Lung (tissue), 17 donors: ENCODE measurements at places on chromosomes 3 and 15.

DNA sequence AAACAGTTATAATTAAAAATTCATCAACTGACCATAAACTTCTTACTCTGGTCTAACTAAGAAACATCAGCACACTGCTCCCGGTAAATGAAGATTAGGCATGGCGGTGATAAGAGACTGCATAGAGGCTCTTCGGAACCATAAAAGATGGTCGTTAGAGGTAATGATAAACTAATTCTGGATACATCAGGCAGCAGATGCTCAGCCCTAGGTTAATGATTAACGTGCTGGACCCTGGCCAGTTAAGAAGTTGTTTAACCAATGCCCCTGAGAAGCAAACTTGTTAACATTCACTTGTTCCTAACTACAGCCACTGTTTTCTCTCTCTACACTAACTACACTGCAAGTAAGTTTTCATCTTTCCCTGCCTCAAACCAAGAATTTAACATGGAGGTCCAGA, 111.5 kb downstream of the PDZRN3 start:
- no peak for DNase-seq

- no peak for DNase-seq
Measured at GRCh38 chr3:170623524-170623923, 37.6 kb upstream of the SLC7A14 start.

DNA sequence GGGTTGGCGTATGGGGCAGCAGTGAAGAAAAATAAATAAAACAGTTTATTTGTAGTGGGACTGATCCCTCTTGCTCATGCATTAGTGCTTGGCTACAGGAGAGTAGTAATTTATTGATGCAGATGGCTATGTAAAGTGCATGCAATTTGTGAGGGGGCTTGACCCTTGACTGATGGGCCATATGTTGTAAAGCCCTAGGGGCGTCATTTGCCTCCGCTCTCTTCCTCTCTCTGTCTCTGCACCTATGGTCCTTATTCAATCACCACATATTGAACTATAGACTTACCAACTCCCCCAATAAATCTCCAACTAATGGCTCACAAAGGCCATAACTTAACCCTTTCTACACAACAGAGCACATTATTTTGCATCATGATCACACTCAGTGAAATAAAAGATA, 227.7 kb downstream of the ROBO2 start:
- DNase-seq: no peak

- no peak for DNase-seq
Measured at GRCh38 chr15:93296759-93297500, 207.9 kb upstream of the RGMA start.

DNA sequence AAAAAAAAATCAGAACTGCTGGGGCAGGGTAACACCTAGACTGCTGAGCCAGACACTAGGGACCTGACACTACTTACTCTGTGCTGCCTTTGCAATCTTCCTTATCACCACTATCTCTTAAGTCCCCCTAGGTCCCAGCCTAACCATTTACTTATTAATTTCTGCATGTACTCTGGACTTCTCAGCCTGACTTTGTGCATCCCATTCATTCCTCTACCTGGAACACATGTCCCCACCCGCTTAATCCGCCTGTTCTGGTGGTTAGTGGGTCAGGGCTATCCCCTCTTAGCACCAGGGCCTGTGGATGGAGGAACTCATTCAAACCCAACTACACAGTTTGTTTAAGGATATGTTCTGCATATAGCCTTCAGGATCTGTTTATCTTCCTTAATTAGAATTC, 5.0 kb upstream of the CACNA1D start:
- no peak for DNase-seq

GRCh38 chr3:29353807-29354206, 72.9 kb downstream of the RBMS3 start:
- DNase-seq: peak; percentile 30

GRCh38 chr3:148459931-148460513, 237.7 kb upstream of the AGTR1 start:
- DNase-seq: no peak

DNA sequence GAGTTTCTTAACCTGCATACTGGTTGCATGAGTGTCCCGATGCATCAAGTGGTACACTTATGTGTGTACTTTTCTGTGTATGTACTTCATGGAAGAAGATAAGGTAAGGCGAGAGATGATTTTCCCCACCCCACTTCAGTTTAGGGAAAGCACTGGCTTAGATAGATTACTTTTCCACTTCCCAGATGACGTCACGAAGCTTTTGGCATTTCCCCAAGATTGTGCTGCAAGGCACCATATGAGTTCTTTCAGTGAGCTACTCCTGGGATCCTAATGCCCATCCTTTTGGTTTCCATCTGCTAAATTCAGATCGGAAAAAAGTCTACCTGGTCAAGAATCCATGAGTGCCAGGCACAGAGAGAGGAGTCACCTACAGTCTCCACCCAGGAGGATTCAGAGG, 4.5 kb downstream of the IL17RB start:
- DNase-seq: peak; percentile 72

DNA sequence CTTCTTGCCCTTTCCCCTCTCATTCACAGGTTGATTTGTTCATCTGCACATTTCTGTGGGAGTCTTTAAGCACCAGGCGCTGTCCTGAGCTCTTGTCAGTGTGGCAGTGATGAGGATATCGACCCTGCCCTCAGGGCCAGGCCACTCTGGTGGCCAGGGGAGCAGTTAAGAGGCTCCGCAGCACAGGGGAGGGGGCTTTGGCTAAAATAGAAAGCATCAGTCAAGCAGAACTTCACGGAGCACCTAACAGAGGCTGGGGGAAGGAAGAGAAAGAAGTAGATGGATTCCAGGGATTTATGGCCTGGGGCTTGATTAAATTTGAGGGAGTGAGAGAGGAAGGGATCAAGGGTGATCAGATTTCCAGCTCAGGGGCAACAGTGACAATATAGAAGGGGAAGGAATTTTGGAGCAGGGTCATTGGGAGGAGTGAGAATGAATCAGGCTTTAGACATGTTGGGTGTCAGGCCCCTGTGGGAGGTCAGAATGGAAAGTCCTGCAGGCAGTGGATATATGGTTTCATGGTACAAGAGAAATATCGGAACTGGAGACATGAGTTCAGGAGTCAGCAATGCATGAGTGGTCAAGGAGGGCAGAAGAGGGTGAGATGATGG, 73.0 kb upstream of the GLCE start:
- no peak for DNase-seq

DNA sequence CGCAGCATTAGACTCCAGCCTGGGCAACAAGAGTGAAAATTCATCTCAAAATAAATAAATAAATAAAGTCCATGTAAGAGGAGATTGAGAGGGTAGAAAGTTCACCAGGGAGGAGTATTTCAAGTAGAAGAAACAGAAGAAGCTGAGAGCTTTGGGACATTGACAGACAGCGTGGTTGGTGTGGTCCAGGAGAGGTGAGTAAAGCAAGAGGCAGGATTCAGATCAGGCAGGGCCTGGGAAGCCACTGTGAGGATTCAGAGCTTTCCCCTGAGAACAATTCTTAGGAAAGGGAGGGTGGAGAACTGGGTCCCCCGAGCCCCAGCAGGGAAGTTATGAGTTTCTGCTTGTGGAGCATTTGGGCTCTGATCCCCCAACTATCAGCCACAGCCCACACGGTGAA, 54.2 kb upstream of the AMOTL2 start:
- no peak for DNase-seq

DNA sequence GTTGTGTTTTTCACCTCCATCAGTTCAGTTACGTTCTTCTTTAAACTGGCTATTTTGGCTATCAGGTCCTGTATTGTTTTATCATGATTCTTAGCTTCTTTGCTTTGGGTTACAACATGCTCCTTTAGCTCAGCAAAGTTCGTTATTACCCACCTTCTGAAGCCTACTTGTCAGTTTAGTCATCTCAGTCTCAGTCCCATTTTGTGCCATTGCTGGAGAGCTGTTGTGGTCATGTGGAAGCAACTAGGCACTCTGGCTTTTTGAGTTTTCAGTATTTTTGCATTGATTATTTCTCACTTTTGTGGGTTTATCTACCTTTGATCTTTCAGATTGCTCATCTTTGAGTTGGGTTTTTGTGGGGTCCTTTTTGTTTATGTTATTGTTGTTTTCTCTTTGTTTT, 151.3 kb downstream of the CFAP20DC start:
- no peak for DNase-seq

DNA sequence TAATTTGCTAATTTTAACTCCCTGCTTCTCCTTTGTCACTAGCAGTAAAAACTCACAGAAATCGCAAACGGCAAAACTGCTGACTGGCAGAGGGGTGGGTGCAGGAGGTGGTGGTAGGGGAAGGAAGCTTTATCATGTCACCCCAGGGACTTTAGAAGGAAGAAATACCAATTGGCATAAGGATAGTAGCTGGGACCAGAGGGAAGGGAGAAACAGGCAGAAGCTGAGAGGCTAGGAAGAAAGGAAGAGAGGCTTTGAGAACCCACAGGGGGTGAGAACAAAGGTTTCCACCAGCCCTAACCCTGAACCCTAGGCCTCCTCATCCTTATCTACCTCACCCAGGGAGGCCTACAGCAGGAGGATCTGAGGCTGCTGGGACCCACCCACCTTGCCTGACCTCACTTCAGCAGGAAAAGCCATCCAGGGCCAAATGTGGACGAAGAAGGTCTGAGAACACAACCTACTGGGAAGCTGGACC, 10.7 kb downstream of the ITGB5 start:
- no peak for DNase-seq

DNA sequence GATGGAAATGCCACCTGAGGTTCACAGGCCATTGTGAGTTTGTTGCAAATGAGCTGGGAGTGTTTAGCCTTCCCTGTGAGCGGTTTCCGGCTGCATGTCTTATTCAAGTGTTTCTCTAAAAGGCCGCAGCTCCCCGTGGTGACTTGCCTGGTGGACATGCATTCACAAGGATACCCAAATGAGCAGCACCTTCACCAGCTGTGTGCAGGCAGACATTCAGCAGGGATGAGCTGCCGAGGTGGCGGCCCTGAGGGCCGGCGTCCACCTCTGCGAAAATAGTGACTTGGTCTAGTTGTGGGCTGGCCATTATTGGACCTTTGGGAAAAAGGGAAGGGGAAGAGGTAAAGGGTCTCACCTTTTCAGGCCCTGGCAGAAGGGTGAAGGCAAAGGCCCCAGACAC, 23.4 kb downstream of the SPSB4 start:
- DNase-seq: no peak

DNA sequence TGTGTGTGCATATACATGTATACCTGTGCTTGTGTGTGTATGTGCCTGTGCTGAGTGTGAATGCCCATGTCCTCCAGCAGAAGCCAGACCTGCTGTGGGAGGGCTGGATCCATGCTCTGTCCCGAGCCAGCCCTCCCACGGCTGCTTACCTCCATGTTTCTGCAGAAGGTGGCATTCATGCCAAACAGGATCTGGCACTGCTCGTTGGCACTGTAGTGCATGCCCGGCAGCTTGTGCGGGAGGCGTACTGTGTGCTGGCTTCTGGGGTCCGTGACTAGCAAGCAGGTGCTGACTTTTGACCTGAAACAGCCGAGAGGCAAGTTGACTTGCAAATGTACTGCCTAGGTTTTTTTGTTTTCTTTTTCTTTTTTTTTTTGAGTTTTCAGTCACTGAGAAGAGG, 189.3 kb downstream of the ADAMTS17 start:
- no peak for DNase-seq

DNA sequence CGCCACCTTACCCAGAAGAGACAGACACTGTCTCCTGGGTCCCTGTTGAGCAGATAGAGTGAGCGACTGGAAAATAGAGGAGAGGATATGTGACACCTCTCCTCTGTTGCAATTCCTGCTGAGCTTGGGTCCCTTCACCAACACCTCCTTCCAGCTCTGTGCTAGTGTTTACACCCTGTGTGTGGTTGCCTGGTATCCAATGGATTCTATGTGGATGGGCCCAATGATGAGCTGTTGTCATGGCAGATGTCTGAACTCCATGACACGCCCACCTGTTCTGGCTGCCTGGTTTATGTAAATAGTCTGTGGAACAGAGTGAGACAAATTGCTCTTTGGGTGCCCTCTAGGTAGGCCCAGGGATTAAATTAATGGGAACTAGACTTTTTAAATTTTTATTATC, 23.7 kb downstream of the RBM5 start:
- DNase-seq: no peak

DNA sequence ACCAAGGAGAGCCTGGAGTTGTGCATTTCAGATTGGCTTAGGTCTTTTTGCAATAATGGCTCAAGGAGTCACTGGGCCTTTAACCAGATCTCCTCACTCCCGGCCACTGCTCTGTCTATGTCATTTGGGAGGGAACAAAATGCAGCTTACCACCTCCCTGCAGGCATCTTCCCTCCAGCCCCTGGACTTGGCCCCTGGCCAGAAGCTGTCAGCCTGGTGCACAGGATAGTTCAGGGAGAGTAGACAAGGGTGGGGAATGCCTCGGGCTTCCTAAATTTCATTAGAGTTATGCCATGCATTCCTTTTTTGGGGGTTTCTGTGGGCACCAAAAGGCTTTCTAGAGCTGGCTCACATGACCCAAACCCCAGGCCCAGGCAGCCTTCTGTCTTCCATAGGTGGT, 70.2 kb upstream of the HRH1 start:
- no peak for DNase-seq

DNA sequence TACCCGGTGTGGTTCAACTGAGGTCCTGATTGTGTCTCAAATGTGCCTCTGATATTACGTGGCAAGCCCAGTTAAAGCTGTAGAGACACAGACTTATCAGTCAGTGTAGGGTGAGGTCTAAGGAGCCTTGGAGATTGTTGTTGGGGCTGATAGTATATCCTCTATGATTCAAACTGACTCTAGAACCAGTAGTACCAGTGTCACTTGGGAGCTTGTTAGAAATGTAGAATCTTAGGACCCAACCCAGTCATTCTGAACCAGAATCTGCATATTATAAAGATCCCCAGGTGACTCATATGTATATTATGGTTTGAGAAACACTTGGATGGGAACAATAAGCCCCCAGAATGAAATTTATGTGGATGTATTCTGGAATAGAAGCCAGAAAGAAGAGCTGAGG, 83.5 kb downstream of the PIK3R4 start:
- DNase-seq: no peak

GRCh38 chr3:136835813-136836510, 17.0 kb downstream of the SLC35G2 start:
- DNase-seq: no peak

- DNase-seq: no peak
Measured at GRCh38 chr3:169822983-169823382, 10.3 kb upstream of the LRRC34 start.

DNA sequence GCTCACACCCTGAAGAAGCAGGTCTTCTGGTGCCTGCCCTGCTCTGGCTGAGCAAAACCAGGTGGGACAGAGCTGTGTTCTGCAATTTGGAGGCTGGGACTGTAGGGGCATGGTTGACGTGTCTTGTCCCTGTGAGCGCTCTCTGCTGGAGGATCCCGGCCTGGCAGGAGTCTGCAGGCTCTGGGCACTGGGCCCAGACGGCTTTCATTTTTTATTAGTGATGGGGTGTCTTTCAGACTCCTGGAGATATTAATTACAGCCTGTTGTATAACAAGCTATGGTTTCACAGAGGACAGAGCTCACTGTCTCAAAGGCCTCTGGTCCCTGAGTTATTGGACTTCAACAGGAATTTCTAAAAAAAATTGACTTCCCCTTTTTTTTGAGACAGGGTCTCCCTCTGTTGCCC, 29.5 kb upstream of the ZNF710 start:
- peak; percentile 70 for DNase-seq

GRCh38 chr15:92025706-92026270, 172.3 kb downstream of the SLCO3A1 start:
- no peak for DNase-seq
